ENCODE measurements at places on chromosomes 1 and 21.

DNA sequence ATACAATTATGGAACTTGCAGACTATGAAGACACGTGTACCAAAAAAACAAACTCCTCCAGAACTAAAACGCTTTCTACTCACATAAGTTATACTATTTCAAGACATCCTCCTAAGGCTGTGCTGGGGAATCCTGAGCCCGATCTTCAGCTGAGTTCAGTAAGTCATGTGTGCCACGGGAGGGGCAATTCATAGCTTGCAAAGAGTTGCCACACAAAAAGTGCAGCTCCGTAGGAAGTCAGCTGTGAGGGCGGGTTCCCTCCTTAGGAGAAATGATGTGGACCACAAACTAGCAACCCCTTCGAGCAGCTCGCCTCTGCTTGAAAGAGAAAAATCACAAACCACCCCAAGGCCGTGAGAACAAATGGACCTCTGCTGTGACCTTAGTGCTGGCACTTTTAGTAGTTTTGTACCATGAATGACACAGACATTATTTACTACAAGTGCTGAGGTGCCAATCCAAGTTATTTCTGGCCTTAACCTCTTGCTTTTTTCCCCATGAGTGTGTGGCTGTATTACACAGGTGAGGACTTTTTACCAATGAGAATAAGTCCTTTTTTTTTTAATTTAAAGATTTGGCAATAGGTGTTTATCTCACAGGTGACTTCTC is 35.8 kb upstream of the TRIM67 start:
- DNase-seq, result no peak

- DNase-seq, result peak; percentile 48
Measured at GRCh38 chr1:192546596-192547190, 28.9 kb upstream of the RGS1 start.

GRCh38 chr21:42343556-42343955 is 7.2 kb downstream of the TFF2 start:
- DNase-seq, result no peak

DNA sequence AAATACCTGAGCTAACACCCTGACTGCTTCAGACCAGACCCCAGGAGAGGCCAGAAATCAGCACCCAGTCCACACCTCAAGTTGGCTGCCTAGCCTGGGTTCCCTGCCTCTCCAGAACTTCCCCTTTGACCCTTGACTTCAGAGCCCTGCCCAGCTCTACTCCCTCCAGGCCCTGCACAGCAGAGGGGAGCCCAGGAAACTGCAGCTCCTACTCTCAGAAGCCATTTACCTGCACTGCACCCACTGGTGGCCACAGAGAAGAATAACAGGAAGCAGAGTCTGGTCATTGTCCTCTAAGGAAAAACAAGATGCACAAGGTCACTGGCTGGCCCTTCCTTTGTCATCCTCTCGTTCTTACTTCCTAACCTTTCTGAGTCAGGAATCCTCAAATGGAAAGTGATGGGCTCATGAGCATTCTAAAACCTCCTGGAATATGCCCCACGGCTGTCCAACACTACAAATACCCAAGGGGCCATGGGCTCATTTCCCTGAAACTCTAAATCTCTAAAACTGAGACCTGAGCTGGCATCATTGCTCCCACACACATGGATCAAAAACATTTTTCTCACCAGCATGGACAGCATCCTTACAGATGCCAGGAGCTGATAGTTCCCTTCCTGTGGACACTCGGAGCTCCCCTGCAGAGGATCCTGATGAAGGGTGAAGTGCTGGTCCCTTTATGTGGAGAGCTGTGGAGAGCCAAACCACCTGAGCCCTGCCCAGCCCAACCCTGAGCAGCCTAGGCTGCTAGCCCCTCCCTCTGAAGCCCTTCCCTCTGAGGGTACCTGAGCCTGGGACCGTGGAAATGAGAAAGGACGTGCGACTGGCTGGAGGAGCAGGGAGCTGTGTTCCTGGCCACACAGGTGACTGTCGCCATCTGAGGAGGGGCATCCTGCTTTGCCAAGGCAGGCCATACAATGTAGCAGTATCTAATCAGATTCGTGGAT is at the start of gene ITLN2:
TSS of gene ITLN2 (minus strand) at position 652 of the 947 bp plus-strand sequence. CDS start at position 584, 68 bp downstream.
- DNase-seq, result peak; percentile 25

- DNase-seq, result peak; percentile 43
Measured at GRCh38 chr1:16183179-16183578, 27.3 kb upstream of the EPHA2 start.

DNA sequence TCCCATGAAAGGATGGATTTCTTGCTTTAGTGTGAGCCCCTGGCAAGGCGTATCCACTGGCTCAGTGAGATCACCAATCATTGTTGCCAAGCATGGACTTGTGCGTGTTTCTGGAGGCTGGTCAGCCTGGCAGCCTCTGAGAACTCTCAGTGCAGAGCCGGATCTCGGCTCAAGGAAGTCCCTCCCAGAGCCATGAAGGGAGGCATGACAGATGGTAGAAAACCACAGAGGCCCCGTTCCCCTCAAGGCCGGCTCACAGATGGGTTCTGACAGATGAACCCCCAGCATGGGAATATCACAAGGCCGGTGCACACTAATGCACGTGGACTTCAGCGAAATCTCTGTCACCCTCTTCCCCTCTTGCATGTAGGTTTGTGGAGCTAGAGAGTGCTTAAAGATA is 290.5 kb downstream of the AJAP1 start:
- no peak for DNase-seq

DNA sequence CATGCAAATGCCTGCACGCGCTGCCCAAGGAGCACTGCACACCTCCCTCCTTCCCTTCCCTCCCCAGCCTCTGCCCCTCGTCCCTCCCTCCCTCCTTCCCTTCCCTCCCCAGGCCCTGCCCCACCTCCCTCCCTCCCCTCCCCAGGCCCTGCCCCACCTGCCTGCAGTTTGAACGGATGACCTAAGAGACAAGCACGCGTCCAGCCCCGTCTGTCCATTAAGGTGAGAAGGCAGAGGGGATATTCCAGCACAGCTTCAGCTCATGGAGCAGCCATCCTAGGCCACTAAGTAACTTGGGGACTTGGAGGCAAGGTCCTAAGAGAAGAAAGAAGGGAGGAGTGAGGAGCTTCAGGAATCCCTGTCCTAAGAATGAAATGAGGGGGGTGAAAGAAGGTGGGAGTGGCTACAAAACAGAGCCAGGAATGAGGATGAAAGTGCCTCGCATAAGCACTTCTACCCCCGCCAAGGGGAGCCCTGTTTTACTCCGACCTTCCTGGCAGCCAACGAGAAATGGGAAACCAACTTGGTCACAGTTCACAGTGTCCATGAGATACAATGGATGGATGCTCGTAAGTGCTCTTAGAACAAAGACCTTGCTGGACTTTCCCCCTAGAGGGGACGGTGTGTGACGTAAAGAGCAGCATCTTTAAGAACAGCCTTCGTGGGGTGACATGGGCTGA is 21.3 kb upstream of the EFHD2 start:
- DNase-seq, result no peak

DNA sequence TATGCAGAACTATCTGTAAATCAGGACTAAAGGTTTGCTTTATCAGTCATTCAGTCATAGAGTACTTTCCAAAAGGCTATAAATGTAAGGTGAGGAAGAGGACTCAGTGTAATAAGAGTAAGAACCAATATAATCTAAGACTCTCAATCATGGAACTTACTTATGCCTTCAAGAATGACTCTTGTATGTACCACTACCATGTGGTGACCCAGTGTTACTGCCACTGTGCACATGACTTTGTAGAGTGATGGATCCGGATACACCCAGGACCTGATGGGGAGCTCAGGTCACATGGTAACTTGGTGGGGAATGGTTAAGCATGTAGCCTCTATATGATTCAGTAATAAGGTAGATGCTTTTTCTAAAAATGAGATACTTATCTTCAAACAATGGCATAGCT is 2099.8 kb downstream of the MRPL39 start:
- DNase-seq, result no peak

DNA sequence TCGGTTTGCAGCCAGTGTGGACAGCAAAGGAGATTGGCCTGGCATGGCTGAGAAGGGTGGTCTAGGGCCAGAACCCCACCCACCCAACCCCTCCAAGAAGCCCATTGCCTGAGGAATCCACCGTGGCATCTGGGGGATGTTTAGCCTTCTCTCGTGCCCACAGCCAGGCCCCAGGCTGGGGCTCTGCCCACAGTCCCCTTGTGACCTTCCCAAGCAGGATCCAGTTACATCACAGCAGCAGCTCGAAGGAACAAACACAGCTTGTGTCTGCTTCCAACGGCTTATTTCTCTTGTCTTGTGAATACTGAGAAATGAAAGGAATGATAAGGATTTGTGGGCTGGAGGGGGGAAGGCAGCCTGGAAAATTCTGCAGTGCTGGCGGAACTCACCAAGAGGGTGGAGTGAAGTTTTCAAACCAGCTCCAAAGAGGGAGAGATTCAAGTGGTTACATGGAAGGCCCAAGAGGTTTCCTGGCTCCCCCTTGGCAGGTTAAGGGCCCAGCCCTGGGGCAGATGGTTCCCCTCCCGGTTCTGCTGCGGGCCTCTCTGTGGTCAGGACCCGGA is 61.6 kb downstream of the DHRS3 start:
- peak; percentile 87 for DNase-seq

- DNase-seq, result peak; percentile 45
Measured at GRCh38 chr1:212782422-212783154, 9.0 kb downstream of the NSL1 start.

DNA sequence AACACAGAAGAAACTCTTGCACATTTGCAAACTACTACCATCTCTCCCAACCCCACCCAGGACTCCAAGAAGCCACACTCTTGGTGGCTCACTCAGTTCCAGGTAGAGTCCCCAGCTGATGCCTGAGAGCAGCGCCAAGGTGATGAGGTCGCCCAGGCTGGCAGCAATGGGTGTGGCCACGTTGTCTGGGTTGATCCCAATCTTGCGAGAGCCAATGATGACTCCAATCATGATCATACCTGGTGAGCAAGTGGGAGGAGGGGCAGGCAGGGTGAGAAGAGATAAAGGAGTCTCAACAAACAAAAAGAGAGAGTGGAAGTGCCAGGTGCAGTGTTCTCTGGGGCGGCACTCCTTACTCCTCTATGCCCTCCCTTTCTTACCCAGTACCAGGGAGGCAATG is 14.4 kb downstream of the SLC41A1 start:
- DNase-seq, result no peak

DNA sequence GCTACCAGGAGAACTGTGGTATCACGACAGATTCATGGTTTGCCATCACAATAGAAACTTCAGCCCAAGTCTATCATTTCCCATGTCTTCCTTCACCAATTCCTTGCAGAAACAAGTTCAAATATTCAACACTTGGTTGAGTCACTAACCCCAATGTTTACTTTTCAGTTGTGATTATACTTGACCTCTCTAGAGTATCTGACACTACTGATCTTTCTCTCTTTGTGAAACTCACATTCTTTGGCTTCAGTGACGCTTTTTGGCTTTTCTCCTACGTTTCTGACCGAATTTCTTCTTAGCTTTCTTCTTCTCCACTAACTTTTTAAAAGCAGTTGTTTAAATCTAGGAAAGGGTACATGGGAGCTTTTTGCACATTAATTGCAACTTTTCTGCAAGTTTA is 48.8 kb upstream of the HMGB4 start:
- DNase-seq, result no peak

GRCh38 chr1:178573330-178573729 is 60.4 kb downstream of the TEX35 start:
- no peak for DNase-seq

DNA sequence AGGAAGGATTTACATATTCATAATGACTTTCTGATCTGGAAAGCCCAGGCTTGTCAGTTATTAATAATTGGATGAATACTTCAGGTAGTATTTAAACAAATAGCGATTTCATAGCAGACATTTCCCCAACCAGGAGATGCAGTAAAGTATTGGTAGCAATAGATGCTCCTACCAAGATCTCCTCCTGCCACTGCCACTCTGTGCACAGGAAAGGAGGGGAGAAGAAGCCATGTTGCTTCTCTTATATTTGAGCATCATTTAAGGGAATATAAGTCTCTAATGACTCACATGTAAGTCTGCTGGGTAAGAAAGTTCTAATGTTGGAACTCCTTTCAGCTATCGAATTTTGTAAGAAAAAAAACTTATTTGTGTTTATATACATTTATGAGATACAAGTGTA is 420 bp upstream of the IFI16 start:
- no peak for DNase-seq

GRCh38 chr1:156308078-156308477 is 9.0 kb upstream of the VHLL start:
- DNase-seq, result no peak

DNA sequence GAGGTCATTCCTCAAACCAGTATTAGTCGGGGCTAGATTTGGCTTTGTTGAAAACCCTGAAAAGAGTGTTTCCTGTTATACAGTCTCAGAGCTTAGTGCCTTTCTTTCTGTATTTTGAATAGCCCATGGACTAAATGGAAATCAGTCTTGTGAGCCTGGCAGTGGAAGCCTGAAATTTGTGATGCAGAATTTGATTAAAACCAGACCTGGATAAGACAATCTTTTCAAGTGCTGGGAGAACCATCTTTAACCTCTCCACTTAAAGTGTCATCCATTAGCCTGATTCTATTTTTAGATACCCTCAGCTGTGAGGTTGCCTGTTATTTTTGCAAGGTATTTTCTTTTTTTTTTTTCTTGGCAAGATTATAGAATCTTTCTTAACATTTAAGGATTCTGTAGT is 19.5 kb downstream of the ACTN2 start:
- DNase-seq, result no peak

DNA sequence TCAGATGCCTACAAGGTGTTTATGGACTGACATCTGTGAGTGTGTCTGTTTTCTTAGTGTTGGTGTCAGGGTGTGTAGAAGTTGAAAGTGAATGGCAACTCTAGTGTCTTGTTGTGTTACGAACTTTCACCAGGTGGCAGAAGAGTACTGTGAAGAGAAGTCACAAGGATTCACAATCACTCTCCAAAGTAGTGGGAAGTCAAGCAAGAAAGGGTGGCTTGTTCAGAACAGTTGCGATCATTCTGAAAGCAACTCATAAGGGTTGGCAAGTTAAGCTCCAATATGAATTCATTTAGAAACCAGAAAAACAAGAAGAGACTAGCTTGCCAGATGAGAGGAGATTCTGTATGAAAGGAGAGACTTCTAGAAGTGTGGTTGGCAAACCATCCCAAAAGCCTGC is 86.1 kb downstream of the FASLG start:
- DNase-seq, result peak; percentile 51
